ENCODE measurements at places on chromosomes 5 and 9.
A peak's percentile ranks its signal among the peaks of the same experiment; 100 is the strongest.

DNA sequence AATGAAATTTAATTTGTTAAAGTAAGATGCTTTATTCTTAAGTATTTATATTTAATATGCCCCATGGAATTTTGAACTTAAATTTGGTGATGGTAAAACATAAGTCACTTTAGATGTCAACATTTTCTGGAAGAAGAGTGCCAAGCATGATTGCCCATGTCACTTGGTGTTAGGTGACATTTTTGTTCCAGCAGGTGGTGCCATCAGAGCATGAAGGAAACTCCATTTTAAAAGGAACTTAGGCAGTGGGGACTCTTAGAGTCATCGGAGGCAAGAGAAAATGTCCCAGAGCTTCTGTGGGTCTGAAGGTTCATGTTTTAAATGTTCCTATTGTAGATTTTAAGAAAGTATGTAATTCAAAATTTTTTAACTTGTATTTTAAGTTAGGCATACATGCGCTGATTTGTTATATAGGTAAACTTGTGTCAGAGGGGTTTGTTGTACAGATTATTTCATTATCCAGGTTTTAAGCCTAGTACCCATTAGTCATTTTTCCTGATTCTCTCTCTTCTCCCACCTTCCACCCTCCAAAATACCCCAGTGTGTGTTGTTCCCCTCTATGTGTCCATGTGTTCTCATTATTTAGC is 789.3 kb downstream of the SEMA5A start:
- DNase-seq: peak; percentile 23

GRCh38 chr5:171711571-171711970 is 74.0 kb upstream of the SMIM23 start:
- no peak for DNase-seq

DNA sequence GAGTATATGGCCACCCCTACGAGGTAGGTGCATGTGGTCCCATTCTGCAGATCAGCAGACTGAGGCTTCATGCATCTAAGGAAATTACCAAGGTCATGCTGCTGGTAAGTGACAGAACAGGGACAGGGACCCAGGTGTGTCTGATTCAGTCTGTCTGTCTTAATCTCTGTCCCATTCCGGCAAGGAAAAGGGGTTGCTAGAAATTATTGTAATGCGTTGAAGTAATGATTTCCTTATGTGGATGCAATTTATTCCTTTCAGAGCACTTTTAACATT is 76.8 kb downstream of the AMBP start:
- DNase-seq: no peak

DNA sequence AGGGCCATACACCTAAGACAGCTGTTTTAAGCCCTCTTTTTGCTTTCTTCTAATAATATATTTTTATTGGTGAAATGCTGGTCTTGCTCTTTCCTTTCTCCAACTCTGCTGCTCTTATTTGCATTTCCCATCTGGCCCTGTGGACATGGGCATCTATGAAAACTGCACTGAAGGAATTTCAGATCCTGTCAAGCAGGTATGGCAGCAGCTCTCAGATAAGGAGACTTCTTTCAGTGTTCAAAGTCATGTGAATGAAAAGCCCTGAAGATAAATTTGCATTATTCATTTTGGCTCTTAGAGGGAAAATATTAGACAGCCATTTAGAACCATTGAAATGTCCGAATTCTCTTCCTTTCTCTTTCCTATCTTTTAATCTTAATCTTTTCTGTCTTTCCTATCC is 668.0 kb upstream of the RIOK2 start:
- DNase-seq: no peak

All from substantia nigra (tissue), 51 donors.